Epithelial cell of proximal tubule (primary cell): ENCODE measurements at places on chromosomes 4 and X. TPM values are rescaled to one million over a fixed set of nuclear protein-coding genes. Genes with fewer than 3 reads are reported as not detected.

Gene DCAF12L2
- total RNA-seq = 0.06 and 2.2 TPM in 2 replicates

Gene CPE
- 10.6 and 10.7 TPM in 2 replicates for total RNA-seq

Gene RHOXF1
- total RNA-seq = not detected in 2 replicates

Gene HS3ST1
- 2.5 and 5.1 TPM in 2 replicates for total RNA-seq

Gene CACNA1F
- 0.12 TPM in 1 of 2 replicates, not detected in the other for total RNA-seq

Gene FMR1NB
- not detected in 2 replicates for total RNA-seq
